ENCODE measurements at places on chromosomes 6 and 20.

- no peak for DNase-seq
Observed at GRCh38 chr6:73042892-73043291, 182.4 kb downstream of the KHDC1L start.

DNA sequence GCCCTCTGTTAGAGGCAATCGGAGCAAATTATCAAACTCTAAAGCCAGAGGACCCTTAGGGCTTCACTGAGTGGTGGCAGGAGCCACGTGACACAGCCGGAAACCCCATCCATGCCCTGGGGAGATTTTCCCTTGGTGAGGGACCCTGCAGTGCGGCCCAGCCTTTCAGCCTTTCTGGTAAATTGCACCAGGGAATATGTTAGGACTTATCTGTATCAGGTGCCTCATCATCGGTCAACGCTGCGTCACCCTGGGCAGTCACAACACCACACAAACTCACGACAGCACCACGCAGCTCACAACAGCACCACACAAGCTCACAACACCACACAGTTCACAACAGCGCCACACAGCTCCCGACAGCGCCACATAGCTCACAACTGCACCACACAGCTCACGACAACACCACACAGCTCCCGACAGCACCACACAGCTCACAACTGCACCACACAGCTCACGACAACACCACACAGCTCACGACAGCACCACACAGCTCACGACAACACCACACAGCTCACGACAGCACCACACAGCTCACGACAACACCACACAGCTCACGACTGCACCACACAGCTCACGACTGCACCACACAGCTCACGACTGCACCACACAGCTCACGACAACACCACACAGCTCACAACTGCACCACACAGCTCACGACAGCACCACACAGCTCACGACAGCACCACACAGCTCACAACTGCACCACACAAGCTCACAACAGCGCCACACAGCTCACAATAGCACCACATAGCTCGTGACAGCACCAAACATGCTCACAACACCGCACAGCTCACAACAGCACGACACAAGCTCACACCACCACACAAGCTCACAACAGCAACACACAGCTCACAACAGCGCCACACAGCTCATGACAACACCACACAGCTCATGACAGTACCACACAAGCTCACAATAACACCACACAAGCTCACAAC is 199.0 kb downstream of the DLL1 start:
- no peak for DNase-seq

DNA sequence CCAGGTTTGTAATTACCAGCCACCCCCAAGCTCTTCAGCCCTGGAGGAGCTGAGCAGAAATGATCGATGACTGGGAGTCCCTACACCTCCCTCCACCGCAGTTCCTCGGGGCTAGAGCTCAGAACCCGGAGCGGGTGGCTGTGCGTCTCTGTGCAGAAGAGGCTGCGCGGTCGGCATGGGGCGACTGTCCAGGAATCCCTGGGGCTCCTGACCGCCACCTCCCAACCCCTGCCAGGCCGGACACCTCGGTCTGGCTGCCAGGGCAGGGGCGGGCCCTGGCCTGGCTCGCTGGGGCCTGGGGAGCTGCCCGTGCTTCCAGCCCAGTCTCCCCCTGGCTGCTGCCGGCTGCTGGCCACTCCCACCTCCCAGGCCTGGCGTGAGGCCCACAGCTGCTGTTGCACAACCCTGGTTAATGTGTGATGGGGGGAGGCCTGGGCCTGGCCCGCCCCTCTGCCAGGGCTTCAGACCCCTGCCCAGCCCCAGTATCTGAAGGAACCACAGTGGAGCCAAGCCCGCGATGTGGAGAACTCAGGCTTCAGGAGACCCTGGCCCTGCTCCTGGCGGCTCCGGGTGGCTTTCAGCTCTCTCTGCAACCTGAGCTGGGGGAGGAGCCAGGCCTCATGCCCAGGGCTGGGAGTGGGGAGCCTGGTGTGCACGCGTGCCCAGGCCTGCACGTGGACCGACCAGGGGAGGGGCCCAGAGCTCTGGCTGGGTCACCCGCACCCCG is 1.2 kb downstream of the SLC2A4RG start:
- DNase-seq, result peak; percentile 92

- DNase-seq, result no peak
Observed at GRCh38 chr6:162713974-162714780, 13.4 kb downstream of the PRKN start.

DNA sequence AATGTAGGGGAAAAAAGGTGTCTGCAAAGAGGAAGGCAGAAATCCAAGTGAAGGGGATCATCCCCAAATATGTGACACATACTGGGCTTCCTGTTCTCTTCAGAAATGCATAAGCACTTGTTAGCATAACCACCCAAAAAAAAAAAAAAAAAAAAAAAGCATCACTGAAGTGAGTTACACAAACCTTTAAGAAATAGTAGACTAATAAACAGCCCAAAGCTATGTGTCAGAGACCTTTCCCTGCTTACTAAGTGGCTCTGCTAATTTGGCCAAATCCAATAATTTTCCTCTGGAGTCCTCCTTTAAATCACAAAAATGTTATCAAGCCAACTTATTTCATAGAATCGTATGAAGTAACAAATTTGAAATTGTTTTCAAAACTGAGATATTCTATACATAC is 7.5 kb upstream of the DST start:
- no peak for DNase-seq

DNA sequence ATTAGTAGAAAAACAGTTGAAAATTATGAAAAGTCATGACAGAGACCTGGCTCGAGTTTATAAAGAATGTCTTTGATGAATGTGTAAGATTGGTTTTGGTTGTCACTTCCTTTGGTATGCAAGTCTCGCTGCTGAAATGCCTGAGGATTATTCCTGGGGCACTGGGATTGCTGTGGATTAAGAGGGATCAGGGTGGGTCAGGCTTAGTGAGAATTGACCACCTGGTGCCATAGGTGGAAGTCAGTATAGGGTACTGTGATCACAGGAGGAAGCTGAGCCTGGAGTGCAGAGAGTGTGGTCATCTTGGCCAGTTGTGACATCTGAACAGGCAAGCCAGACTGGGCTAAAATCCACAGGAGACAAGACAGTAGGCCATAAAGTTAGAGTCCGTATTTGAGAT is 34.9 kb downstream of the CEP43 start:
- no peak for DNase-seq

GRCh38 chr6:20415712-20416454 is 14.2 kb downstream of the E2F3 start:
- no peak for DNase-seq

DNA sequence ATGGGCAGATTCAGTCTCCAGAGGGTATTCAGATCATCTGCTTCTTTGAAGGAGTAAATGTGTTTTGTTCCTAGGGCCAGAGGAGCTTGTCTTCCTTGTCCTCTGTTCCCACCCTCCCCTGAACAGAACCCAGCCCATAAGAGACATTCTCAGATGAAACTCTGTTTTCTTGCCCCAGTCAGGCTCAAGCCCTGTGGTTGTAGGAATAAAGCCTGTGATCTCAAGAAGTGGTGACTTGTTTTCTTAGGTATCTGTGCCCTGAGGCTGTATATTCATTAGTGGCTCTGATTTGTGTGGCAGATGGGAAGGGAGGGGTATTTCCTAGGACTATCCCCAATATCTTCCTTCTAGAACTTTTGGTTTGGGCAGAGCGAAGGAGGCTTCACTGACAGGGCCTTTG is 27.9 kb downstream of the GSS start:
- DNase-seq, result peak; percentile 86

- DNase-seq, result peak; percentile 70
Observed at GRCh38 chr6:109671733-109672132, 19.3 kb downstream of the AK9 start.

GRCh38 chr20:41645372-41645771 is 27.2 kb upstream of the CHD6 start:
- DNase-seq, result no peak

DNA sequence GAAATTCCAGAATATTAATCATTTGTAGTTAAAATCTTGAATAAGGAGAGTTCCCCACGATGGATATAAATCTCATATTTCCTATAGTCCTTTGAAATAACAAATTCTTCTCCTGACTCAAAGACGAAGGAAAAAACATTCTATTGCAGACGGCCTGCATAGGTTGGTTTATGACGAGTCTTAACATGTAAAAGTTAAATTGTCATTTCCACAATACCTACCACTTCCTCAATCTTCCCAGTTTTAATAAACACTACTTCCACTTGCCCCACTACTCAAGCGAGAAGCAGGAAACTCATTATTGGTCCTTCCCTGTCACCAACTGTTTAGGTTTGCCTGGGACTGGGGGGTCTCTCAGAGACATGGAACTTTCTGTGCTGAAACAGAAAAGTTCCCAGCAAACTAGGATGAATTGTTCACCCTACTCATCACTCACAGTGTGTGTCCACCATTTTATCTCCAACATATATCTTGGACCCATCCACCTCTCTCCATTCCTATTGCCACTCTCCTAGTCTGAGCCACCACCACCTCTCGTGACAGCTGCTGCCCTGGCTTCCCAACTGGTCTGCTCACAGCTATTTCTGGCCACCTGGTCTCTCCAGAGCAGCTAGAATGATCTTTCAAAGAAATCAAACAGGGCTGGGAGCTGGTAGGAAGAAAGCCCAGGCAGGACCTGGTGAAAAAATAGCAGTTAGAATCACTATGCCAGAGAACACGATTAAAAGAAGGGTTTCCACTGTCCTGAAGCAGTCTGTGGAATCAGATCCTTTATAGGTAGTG is 15.1 kb upstream of the ZSCAN9 start:
- DNase-seq, result no peak

- no peak for DNase-seq
Observed at GRCh38 chr6:10558565-10558964, 37.4 kb downstream of the GCNT2 start.

GRCh38 chr6:144162977-144163376 is 12.7 kb downstream of the STX11 start:
- no peak for DNase-seq

- peak; percentile 62 for DNase-seq
Observed at GRCh38 chr6:21587179-21587960, 6.2 kb upstream of the SOX4 start.

DNA sequence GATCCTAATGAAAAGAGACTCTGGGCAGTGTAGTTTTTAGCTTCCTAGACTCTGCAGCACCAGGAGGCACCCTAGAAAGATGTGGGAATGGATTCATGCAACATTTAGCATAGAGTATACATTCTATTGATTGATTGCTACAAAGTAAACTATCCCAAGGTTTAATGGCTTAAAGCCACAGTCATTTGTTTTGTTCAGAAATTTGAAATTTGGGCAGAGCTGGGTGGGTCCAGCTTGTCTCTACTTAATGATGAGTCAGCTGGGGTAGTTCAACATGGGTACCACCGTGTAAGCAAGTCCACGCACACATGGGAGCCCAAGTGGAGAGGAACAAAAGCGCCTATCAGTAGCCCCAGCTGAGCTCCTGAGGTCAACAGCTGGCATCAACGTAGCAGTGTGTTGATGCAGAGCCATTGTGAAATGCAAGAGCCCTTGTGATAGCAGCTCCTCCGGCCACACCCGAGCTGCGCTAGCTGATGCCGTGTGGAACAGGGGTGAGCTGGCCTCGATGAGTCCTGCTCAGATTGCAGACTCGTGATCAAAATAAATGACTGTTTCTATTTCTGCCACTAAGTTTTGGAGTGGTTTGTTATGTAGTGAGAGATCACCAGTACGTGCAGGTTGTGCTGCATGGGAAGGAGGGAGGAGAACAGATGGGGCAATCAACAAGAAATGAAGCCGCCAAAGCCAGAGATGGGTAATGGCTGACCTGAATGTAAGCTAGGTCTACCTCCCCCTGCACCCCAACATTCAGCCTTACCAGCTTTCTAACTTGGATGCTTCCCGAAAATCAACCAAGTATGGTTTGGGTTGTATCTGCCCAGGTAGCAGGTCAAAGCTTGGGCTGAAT is 45.7 kb upstream of the TRAF3IP2 start:
- DNase-seq, result no peak

GRCh38 chr6:90383196-90383822 is 86.7 kb upstream of the BACH2 start:
- DNase-seq, result no peak

DNA sequence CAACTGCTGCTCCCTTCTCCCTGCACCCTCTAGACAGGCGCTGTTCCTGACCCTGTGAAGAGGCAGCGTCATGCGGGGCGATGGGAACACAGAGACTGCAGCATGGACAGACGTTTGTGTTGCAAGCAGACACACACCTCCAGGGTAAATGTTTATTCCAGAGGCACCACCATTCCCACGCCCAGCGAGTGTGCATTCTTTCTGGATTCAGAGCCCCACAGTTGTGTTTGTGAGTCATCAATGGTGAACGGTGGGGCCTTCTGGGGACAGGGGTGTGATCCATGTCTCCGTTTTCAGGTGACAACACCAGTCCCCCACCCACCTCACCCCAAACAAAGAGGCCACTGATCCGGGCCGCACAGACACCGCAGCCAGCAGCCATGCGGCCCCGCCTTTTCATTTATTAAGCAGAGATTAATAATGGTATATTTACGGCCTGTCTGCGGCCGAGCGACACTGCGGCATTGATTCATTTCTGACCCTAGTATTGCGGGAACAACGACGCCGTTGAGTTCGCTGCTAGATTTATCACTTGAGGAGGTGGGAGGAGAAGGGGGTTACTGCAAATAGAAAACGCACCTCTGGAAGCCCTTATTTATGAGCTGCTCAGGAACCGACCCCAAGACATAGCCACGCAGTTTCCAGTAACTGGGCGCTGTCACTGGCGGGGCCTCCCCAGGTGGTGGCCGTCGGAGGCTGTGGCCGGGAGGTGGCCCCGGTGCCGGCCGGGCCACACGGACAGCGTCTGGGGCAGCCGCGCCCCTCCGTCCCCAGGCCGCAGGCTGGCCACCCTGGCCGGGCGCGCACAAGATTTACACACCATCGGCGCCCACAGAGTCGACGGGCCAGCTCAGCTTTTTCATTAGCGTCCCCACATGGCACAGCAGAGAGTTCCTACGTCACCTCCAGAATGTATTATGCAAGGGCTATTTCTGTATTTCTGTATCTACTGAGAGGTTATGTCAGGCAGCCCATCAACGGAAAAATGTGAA is 367.6 kb downstream of the THBS2 start:
- DNase-seq, result no peak

DNA sequence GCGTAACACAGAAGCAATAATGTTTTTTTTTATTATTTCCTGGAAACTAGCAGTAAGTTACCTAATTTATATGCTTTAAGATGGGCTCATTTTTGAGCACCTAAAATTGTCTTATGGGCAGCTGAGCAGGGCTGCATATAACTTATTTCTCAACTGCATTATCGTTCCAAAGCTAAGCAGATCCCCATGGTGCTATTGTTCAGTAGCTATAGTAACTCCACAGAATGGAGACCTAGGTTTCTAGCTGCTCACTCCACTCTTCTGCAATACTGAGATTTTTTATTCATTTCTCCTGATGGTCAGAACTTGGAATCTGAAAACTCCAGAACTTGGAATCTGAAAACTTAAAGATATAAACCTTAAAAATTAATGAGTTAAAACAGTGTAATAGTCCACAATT is 18.7 kb downstream of the CRISP1 start:
- no peak for DNase-seq
